ENCODE measurements at places on chromosomes 11 and 22.

DNA sequence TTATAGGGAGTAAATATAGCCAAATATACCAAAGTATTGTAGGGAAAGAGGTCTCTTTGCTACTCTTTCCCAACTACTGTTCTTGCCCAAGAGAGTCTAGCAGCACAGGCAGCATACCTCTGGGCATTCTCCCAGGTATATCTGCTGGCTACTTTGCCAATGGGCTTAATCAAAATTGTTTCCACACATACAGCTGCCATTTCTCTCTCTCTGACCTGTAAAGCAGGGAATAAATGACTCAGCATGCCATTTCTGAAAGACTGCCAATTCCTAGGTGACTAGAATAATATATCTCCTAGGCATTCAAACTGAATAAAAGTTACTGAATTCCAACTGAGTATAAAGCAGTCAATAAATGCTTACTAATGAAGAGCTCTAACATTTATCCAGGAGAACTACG is 44.6 kb downstream of the RDX start:
- DNase-seq = no peak

DNA sequence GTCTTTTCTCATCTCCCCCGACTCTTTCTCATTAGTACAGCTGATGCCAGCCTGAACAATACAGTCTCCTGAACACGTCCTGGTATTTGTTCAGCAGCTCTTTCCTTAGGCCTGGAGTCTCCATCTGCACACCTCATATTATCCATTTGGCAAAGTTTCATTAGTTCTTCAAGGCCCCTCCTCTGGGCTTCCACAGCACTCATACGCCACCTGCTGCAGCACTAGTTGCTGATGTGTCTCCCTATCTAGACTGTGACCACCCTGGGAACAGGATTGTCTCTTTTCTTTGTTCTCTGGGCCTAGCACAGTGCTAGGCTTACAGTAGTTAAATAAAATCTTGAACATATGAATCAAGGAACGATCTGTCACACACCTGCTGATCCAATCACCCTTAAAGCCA is 17.2 kb downstream of the DCHS1 start:
- no peak for DNase-seq

GRCh38 chr11:71572811-71573210 is 7.4 kb downstream of the KRTAP5-10 start:
- no peak for DNase-seq

DNA sequence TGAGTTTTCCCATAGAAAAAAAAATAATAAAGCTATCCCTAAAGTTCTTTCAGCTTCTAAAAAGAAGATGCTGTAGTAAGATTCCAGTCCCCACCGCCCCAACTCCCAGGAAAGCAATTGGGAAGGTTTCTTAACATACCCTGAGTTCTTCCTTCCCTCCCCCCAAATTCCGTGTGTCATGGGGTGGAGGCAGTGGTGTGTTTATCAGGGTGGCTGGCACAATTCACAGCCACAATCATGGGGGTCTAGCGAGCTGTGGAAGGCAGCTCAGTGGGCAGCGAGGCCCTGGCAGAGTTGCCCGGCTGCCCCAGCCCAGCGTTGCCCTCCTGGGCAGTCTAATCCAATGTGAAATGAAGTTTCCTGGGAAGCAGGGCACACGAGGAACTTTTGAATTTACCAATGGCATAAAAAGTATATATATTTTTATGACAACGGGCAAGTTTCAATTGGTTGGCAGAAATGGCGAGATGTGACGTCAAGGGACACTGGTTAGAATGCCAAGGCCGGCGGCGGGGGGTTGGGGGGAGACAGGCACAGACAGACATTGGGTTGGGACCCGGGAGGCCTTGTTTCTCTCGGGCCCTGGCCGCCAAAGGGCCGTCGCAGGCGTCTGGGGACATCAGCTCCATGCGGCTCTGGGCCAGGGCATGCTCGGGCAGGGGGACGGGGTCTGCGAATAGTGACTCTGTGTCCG is 80.7 kb upstream of the PPARA start:
- no peak for DNase-seq

DNA sequence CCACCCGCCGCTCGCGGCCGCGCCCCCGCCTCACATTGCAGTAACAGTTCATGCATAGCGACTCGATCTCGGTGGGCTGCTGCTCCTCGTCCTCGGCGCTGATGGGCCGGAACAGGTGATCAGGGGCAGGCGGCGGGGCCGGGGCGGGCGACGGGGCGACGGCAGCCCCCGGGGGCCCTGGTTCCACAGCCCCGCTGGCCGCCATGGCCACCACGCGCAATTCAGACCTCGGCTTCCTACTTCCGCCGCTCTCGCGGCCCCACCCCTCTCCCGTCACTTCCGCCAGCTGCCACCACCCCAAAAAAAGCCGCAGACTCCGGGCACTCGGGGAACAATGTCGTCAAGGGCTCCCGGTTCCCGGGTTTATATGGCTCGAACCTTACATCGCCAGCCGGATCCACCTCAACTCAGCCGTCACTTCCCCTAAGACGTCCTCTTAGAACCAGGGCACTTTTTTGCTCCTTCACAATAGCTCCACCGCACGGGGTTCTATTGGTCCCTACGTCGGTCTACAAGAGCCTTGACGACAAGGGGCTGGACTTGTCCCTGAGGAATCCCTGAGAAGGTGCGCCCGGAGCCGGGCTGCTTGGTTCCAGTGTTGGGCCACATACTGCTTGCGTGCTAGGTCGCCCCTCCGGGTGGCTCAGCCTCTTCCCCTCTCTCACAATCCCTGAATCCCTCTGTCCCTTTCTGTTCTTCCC is at the start of gene ZPR1:
ZPR1 (minus strand) TSS at position 238 of the 701 bp plus-strand sequence; CDS start at position 205, 33 bp downstream.
- peak; percentile 71 for DNase-seq

DNA sequence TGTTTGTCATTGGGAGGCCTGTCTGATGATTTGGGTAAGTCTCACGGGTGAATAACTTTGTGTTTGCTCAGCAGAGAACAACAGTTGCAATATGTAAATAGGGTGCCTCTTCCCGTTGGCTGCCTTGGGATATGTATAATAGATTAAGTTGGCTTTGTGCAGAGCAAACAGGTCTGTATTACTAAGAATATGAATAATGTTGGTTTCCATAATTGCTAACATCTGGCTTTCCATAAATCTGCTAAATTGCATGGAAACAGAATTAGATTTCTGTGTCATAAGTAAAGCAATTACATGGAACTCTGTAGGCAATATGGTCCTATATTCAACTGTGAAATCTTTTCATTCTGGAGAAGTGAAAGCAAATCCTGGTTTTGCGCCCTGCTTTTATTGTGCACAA is 636.0 kb upstream of the ANO5 start:
- no peak for DNase-seq

- DNase-seq = no peak
Observed at GRCh38 chr11:46306296-46306853, 28.9 kb downstream of the CREB3L1 start.

DNA sequence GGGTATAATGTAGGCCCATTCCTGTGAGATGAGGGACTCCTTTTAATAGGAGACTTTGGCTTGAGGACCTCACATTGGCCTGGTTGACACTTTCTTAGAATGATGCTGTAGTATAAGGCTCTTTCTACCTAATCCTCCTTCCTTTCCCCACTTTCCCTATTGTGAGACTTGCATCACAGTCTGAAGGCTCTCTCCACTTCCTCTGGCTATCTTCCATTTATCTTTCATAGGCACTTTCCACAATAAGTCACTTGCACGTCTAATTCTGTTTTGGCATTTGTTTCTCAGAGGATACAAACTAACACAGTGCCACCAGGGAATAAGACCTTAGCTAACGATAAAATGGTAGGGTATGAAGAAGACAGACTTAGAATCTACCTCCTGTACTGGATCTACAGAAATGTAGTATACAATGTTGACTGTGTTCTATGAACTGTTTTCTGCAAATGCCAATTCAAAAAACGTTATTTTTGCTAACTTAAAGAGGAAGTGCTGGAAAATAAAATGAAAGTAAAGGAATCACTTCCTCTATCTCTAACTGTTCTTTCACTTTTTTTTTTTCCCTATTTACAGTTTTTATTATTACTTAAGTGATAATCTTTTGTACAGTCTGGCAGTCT is 17.9 kb upstream of the PDE3B start:
- DNase-seq = no peak

DNA sequence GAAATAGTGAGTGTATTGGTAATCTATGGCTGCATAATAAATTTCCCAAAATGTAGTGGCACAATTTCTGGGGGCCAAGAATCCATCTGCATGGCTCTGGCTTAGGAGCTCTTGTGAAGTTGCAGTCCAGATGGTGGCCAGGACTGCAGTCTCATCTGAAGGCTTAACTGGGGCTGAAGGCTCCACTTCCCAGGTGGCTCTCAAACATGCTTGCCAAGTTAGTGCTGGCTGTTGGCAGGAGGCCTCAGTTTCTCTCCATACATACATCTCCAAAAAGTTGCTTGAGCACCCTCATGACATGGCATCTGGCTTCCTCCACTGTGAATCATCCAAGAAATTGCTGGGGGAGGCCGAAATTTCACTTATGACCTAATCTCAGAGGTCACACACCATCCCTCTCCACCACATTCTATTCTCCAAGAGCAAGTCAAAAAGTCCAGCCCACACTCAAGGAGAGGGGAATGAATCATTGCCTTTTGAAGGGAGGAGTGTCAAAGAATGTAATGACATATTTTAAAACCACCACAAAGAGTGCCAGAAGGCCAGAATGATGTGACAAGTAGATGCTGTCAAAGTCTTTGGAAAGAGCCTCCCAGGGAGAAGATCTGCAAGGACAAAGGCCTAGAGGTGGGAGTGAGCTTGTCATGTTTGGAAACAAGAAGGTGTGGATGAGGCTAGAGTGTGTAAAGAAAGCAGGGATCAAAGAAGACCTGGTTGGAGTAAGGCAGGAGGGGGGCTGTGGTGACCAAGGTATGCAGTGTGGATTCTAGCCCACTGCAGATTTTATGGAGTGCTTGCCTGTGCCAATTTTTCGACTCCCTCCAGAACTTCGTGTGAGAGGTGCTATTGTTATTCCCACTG is 566.2 kb downstream of the MIAT start:
- DNase-seq = no peak

- DNase-seq = no peak
Observed at GRCh38 chr11:59574932-59575502, 40.6 kb downstream of the OSBP start.

DNA sequence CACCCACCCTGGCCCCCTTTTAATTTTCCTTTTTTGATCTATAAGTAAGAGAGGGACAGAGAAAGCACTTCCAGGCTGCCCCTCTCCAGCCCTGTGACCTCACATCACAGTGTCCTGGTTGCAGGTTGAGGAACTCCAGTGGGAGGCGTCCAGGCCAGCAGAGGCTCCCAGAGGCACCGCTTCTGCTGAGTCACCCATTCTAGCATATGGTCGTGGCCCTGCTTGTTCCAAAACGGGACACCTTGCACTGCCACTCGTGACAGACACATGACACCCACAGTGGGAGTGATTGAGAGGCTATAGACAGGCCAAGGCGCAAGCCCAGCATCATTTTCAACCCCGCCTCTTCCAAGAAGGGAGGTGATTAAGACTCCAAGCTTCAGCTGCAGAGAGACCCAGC is 16.0 kb upstream of the TMPRSS4 start:
- no peak for DNase-seq

DNA sequence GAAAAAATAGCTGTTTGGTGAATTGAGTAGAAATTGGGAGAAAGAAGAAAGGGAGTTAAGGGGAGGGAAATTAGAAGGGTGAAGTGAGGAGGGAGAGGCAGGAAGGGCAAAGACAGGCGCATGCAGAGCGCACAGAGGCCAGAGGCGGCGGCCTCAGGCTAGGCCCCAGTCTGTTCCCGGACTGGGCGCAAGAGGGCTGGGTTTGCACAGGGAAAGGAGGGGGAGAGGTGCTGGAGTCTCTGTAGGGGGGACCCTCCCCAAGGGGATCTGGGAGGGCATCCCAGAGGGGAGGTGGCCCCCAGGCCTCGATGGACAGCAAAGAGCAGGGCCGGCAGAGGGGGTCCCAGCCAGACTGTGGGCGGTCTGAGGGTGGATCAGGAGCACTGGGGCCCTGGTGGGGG is 1.3 kb upstream of the FLRT1 start:
- DNase-seq = no peak

- no peak for DNase-seq
Observed at GRCh38 chr11:12218909-12219308, 108.5 kb downstream of the MICAL2 start.

GRCh38 chr11:1310772-1311468 is 1.5 kb upstream of the TOLLIP start:
- peak; percentile 43 for DNase-seq

DNA sequence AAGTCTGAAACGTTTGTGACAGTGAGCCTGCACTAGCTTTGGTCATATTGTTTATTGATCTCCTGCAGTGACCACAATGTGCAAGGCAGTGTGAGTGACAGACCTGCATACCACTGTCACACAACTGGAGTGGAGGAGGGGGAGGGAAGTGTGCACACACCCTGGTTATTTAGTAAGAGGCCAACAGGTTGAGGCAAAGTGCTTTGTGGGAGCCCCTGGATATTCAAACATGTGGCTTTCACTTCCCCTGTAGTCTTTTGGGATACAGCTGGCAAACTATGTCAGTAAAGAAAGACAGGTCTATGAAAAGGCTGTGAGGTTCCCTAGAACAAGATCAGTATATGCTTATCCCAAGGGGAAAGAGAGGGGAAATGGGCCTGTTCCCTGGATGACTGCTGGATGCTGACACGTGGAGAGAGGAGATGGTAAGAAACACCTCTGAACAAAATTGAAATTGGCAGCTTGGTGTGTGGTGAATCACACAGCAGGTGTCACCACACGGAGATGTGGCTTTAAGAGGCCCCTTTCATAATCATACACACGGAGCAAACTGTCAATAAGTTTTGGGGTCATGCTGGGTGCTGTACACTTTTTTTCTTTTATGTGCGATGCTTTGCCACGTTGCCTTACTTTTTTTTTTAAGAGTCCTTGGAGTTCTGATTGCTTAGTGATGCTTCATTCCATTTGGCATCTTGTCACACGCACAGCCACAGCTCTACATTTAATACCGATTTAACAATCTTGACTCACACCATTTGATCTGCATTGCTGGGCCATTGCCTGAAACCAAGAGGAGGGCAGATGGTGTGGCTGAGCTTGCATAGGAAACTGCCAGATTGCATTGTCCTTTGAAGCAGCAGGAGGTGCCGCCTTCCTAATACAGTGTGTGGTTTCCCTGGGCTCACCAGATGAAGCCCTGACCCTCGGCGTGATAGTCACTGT is 11.3 kb downstream of the OSBP2 start:
- DNase-seq = no peak

- DNase-seq = no peak
Observed at GRCh38 chr11:106043540-106043939, 21.5 kb upstream of the MSANTD4 start.
